Effector CD4-positive, alpha-beta T cell (primary cell): ENCODE measurements at places on chromosomes 1 and 21.
A peak's percentile ranks its signal among the peaks of the same experiment; 100 is the strongest.

DNA sequence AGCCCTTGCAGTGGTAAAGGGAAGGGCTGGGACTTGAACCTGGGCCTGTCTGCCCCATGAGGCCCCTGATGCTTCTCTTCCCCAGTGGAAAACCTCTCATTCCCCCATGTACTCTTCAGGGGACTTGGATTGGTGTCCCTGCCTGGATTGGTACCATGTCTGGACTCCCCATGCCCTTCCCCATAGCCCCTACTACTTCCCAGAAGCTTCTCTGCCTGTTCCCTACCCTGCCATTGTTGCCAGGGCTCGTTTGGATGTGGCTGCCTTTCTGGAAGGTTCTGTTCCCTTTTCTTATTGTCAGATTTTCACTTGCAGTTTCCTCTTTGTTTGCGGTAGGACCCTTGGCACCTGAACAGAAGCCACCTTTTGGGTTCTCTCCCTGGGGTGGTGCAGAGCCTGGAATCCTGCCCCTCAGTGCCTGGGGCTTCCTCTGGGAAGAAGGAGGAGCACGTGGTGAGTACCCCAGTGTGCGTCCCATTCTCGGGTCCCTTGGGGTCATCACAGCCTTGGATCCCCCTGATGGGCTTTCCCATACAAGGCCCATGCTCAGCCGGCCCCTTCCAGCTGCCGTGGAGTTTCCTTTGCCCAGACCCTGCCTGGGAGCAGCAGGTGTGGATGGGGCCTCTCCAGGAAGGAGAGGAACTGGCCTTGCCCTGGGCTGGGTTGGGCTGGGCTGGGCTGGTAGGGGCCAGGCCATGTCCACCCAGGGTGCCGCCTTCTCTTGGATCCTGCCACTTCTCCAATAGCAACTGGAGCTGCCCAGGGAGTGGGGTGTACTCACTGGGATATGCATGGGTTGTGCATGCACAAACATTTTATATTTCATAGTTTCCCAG lies 281.1 kb downstream of the PTPRU start:
- no peak for DNase-seq

GRCh38 chr1:235527196-235527814 lies 23.1 kb upstream of the B3GALNT2 start:
- DNase-seq: no peak

- no peak for DNase-seq
Measured at GRCh38 chr1:245750261-245750660, 595.5 kb downstream of the KIF26B start.

DNA sequence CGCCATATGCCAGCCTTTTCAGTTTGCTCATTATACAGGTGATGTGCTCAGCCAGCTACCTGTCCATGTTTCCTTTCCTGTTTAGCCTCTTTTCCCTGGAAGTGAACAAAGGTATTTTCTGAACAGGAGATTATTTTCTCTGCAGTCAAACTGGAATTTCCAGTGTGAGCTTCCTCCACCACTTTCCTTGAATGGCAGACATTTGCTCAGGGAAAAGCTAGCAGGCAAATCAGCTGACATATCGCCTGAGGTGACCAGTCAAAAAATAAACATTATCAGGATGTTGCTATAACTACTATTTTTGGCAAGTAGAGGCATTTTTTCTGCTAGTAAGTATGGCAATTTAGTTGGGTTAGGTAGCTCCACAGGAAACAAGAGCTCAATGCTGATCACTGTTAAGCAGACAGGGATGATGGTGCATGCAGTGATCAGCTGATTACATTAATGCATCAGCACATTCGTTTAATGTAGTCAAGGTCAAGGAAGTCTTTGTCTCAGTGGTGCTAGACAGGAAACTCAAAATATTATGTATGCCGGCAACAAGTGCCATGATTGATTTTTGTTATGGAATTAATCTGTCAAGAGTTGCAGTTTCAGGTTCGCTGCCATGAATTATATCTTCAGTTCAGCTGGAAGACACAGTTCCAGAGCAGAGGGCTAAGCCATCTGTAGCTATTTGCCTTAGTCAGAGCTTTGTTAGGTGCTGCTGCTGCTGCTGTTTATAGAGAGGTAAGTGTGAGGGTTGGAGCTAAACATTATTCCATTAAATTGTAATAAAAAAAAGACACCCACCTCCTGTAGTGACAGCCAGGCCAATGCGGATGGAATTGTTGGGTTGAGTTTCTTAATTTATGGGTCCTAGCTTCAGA lies 179.7 kb upstream of the ST6GALNAC5 start:
- no peak for DNase-seq

DNA sequence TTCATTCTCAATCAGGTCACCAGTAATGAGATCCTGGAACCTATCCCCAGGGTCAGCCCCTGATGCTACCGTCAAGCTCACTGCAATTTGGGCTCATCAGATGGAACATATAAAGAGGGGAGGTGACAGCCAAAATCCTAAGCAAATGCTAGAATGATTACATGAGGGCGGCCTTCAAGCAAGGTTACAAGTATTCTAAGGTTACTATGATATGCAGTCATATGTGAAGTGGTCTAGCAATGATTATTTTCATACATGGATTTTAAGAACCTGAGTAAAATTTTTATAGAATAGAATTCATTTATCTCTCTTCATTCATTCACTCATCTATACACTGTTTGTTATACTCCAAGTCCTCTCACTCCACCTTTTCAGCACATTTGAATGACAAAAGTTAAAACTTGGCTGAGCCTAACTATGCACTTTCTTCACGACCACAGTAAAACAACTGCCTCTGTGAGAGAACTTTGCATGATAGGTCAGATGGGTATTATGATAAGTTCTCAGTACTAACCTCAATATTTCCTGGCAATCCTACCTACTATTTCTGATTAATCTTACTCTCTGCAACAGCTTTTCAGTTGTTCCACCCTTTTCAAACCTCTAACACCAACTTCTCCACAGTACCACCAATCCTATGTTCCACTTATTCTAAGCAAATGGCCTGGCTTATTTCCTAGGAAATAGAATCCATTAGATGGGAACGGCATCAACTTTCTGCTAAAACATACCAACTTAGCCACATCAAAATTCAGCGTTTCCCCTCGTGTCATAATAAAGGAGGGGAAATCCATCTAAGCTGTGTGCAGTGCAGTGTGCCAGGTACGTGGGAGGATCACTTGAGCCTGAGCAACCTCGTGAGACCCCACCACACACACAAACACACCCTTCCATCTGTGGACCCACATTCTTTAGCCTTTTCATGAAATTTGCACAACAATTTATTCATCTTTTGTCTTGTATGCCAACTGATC lies 32.0 kb downstream of the LHX9 start:
- DNase-seq: no peak

DNA sequence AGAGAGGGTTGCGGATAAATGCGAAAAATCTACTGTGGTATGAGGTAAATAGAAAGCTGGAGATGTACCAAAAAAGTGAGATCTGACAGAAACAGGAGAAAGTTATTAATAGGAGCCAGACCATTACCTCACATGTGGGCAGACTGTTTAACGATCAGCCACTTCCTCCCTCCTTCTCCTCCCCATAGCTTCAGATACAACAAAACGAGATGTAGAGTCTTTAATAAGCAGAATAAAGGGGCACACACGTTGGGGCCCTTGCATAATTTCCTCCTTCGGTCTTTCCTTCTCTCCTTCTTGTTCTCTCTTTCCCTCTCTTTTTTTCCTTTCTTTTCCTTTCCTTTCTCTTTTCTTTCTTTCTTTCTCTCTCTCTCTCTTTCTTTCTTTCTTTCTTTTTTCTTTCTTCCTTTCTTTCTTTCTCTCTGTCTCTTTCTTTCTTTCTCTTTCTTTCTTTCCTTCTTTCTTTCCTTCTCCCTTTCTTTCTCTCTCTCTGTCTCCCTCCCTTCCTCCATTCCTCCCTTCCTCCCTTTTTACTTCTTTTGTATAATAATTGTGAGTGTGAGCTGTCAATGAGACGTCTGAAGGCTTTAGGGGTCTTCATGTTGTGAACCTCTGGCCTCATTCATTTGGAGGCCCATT lies 242.1 kb downstream of the GRIK1 start:
- DNase-seq: no peak

DNA sequence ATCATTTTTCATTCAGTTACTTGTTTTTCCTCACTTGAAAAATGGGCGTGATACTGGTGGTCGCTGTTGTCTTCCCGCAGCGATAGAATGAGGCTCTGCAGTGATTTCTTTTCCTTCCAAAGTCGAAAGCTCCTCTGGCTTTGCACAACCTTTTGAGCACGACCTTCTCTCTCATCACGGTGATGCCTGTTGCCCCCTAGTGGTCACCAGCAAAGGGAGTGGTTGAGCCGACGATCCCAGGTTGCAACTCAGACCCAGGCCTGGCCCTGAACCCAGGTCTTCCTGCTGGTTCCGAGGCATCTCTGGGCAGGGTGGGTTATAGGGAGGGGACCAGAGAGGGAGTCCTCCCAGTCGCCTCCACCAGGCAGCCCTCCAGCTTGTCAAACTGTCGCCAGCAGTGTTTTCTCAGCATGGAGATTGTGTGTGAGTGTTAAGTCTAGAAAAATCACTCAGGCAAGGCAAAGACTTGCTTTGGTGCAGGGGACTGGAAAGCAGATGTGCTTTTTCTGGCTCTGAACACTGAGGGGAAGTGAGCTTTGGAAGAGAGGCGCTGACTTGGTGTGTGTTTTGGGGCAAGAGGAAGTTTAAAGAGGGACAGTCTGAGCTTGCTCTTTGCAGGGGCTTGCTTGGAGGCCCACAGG lies 285.3 kb downstream of the CAMTA1 start:
- peak; percentile 30 for DNase-seq

DNA sequence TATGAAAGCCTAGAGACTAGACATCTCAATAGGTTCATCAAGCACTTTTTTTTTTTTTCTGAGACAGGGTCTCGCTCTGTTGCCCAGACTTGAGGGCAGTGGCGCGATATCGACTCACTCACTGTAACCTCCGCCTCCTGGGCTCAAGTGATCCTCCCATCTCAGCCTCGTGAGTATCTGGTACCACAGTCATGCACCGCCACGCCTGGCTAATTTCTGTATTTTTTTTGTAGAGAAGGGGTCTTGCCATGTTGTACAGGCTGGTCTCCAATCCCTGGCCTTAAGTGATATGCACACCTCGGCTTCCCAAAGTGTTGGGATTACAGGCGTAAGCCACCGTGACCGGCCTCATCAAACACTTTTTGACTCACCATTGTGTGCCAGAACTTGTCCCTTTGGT lies 613 bp upstream of the GPATCH4 start:
- DNase-seq: no peak

DNA sequence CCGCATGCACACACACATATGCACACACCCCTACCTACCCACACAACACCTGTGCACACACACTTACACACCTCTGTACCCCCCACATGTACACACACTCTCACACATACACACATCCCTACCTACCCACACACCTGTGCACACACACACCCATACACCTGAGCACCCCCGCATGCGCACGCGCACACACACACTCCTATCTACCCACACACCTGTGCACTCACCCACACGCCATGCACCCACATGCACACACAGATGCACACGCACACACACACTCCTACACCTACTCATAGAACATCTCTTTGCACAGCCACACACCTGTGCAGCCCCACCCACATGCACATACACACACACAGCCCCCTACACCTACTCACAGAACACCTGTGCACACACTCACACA lies 15.5 kb upstream of the PADI2 start:
- DNase-seq: no peak

DNA sequence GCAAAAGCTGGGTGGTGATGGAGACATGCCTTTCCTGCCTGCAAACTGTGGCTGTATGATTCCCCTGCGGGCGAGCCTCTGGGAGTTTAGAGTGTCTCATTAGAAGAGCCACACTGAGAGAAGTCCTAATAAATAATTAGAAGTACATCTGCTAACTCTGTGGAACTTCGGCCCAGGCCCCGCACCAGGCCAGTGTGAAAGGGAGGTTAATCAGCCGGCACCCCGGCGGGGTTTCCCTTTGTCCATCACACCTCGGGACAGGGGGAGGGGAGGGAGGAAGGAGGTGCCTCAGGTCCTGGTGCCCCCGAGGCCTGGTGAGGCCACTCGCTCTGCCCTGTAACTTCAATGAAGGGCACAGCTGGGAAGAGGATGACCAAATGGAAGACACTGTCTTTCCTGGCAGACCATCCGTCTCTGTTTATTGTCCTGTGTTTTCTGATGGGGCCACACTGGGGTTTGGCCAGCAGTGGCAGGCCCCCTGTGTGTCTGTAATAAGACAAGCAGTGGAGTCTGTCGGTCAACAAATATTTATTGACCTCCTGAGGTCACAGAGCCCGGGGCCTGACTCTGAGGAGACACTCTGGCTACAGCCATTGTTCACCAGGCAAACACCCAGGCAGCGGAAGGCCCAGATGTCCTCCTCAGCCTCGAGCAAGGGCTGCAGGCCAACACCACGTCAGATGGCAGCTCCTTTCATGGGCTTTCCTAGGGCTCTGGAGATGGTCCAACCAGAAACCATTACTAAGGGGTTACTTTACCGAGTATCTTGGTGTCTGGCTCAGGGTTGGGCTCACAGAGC lies 267.5 kb upstream of the RAB4A start:
- no peak for DNase-seq

- no peak for DNase-seq
Measured at GRCh38 chr1:156372265-156372586, 3.2 kb downstream of the RHBG start.

GRCh38 chr1:219278288-219278687 lies 104.6 kb downstream of the LYPLAL1 start:
- DNase-seq: no peak

DNA sequence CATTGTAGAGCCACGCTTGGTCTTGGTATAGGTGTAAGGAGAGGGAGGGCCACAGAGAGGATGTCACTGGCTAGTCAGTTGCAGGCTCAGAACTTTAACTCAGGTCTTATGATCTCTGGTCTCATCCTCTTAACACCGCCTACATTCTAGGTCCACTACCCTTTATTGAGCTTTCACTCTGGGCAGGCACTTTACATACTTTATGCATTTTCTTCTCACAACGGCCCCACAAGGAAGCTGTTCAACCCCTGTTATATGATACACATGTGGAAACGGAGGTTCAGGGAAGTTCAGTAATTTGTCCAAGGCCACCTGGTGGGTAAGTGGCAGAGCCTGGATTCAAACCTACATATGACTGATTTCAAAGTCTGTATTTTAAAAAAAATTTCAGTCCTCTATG lies 25.3 kb upstream of the RCAN3 start:
- no peak for DNase-seq

- DNase-seq: no peak
Measured at GRCh38 chr1:175218786-175219434, 26.3 kb upstream of the KIAA0040 start.

DNA sequence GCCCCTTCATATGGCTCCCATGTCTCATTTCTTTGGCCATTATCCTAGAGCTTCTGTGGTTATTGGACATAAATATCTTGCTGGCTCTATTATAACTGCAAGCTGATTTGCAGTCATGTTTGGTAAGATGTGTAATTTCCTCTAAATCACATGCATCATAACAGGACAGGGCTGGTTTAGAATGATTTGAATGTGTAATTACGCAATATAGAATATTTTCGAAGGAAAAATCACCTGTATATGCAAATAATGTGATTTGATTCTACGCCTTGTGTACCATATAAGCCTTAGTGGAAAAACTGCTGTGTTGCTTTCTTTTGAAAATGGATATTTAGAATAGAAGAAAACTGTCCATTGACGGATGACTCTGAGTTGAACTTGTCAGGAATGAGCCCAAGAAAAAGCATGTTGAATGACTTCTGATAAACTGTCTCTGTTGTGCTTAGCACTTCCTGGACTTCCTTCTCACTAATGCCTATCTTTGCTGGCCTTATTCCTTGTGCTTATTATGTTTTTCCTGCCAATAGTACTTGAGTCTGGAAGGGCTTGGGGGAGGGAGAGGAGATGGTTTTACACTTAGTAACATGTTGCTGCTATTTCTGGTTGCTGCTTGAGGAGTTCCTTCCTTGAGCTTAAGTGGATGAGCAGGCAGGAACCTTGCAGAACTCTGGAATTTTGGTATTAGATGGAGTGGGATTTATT lies 6.5 kb downstream of the CACHD1 start:
- DNase-seq: no peak

GRCh38 chr1:118047006-118047649 lies 117.6 kb downstream of the WDR3 start:
- DNase-seq: no peak
